HCT116 (cell line): ENCODE measurements at places on chromosomes 7 and 10.

- DNase-seq = no peak
Measured at GRCh38 chr10:43137717-43138020, 576 bp upstream of the CSGALNACT2 start.

- DNase-seq = peak; percentile 15
Measured at GRCh38 chr7:136405931-136406777, 429.0 kb upstream of the MTPN start.

DNA sequence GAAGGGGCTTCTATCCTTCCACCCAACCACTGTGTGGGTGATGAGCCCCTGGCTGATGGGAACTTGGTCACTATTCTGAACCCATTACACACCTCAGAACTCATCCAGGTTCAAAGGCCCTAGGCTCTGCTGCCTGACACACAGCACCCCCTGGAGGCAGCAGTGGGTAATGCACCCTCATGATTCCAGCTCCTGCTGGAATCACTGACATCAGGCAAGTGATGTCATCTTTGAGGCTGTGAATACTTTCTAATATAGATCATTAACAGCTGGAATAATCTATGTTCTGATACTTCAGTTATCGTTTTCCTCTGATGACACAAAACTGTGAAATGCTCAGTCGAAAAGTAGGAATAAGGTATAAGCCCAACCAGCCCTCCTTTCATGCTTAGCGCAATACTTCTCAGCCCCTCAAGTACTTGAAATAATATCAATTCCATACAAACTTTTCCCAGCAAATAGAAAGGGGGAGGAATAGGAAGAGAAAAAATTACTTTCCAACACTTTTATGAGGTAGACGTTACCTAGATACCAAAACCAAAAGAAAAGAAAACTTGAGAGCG lies 7.5 kb upstream of the RBP3 start:
- DNase-seq = peak; percentile 48

GRCh38 chr10:97039538-97040247 lies 146.1 kb downstream of the SLIT1 start:
- DNase-seq = no peak

DNA sequence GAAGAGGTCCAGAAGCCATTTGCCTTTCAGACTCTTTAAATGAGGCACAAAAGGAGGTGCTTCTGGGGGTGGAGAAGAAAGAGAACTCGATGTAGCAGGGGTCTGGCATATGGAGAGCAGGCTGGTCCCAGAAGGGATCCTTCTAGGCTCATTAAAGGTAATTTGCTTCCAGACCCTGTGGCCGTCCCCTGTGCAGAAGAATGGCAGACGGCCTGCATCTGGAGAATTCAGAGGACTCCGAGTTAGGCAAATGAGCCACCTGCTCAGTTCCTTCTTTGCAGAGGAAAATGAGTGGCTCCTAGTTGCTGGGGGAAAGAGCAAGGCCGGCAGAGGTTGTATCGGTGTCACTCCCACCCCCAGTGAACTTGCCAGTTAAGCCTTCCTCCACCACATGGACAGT lies 73.8 kb upstream of the FAM180A start:
- DNase-seq = no peak

- no peak for DNase-seq
Measured at GRCh38 chr10:13690281-13690825, 103.6 kb downstream of the PRPF18 start.

GRCh38 chr10:104334965-104335650 lies 3.2 kb downstream of the ITPRIP start:
- no peak for DNase-seq

- DNase-seq = no peak
Measured at GRCh38 chr10:14306190-14306589, 24.5 kb downstream of the FRMD4A start.

GRCh38 chr10:119620241-119621077 lies 23.7 kb upstream of the TIAL1 start:
- DNase-seq = no peak

GRCh38 chr7:156179872-156180390 lies 367.7 kb upstream of the SHH start:
- DNase-seq = no peak

DNA sequence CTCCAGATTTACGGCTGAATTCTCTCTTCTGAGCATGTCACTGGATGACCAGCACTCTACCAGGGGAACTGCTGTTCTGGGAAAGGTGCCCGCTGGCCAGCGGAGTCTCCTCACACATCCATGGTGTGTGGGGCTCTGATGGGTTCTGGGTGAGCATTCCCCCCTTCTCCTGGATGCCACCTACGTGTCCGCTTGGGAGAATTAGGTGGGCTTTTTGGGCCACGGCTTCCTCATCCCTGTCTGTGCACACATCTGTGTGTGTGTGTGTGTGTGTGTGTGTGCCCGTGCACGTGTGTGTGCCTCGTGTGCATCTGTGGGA lies 163.0 kb downstream of the DNAJB6 start:
- DNase-seq = no peak

DNA sequence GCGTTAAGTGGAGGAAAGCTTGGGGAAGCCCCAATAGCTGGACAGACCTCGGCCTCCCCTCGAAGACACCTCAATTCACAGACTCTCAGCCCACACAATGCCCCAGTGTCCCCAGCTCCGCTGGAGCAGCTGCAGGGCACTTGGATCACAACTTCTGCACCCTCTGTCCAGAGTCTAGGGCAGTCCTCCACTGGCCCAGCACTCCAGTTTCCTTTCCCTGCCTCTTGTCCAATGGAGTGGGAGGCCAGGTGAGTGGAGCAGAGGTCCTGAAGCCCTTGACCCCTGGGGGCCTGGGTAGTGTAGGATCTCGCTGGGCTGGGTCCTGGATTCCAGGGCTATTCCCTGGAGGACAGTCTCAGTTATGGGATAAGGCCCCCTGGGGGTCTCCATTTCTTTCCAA lies 11.9 kb downstream of the SFRP5 start:
- no peak for DNase-seq
